ENCODE measurements at places on chromosomes 3 and 15.

GRCh38 chr15:94029495-94029894, 201.9 kb upstream of the MCTP2 start:
- no peak for DNase-seq

DNA sequence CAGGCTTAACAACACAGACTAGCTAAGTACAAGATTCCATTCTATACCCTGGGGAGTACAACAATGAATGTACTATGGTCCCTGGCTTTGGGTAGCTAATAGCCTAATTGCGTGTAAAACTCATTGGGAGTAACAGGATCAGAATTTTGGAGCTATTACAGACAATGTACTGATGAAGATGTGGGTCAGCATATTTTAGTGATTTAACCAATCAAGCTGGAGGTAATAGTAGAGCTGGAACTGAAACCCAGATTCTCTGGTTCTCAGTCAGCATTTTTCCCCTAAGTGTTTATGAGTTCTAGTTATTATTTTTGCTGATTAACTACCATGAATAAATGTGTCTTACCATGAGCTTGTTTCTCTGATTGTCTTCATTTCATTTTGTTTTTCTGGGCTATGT, 578.7 kb downstream of the NLGN1 start:
- no peak for DNase-seq

GRCh38 chr3:183381179-183381578, 47.2 kb downstream of the MCF2L2 start:
- DNase-seq, result no peak

GRCh38 chr3:22175947-22176346, 424.9 kb upstream of the ZNF385D start:
- no peak for DNase-seq

GRCh38 chr15:95085056-95085455, 853.7 kb downstream of the MCTP2 start:
- DNase-seq, result no peak

DNA sequence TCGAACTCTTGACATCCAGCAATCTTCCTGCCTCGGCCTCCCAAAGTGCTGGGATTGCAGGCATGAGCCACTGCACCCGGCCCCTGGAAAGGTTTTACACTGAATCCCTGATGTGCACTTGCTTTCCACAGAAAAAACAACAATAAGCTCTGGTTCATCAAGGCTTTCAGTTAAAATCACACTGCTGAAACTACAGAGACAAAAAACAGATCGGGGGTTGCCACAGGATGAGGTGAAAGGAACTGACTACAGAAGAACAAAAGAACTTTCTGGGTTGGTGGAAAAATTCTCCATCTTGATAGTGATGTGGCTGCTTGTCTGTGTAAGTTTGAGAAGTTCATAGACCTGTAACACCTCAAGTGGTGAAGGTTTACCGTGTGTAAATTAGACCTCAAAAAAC, 2.9 kb downstream of the RAB43 start:
- peak; percentile 66 for DNase-seq

GRCh38 chr15:73628976-73629797, 4.0 kb downstream of the NPTN start:
- no peak for DNase-seq

GRCh38 chr15:91320101-91320500, 220.0 kb downstream of the SV2B start:
- no peak for DNase-seq

Data from T-cell (primary cell).